Hypothalamus (tissue), 51 donors: ENCODE measurements at places on chromosomes 4 and X.

DNA sequence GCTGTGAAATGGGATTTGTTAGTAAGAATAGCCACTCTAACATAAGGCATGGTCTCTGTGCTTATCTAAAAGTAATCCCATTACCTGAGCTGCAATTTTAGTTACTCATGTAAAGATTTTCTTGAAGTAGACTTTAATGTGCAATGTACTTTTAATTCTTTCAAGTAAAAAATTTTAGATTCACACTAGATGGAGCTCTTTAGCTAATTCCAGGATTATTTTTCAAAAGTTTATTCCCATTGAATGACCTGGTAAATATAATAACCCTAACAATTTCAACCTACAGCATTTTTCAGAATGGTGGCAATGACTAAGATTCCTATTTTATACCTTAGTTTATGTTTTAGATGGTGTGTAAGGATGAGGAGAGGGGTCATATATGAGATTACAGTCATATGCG is 18.1 kb downstream of the USP38 start:
- no peak for DNase-seq

DNA sequence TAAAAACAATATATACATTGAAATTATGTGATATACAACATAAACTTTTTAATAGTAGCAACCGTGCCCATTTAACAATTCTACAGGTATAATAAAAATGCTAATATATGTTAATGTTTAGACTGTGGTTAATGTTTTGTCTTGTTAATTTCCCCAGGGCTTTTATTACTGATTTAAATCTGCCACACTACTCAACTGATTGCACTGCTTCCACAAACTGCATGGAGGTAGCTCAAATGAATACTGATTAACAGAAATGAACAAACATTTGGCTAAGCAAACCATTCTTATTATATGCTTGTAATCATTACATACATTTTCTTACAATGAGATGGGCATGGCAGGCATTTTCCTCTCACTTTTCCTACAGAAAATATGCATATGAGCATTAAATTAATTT is 275.9 kb downstream of the GPC3 start:
- no peak for DNase-seq

DNA sequence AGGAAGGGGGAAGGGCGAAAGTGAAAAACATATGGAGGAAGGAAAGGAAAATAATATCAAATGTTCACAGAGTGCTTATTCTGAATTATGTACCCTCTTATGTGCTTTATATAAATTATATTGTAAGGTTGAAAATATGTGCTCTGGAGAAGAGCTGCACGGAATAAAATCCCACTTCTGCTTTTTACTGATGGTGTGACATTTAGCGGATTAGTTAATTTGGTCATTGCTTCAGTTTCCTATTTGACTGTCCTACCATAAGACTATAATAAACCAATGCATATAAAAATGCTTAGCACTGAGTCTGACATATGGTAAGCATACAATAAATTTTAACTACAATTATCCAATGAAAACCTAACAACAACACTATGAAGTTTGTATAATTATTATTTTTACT is 86.2 kb downstream of the NPFFR2 start:
- DNase-seq, result no peak

GRCh38 chr4:2805712-2806389 is 13.0 kb downstream of the SH3BP2 start:
- DNase-seq, result no peak

DNA sequence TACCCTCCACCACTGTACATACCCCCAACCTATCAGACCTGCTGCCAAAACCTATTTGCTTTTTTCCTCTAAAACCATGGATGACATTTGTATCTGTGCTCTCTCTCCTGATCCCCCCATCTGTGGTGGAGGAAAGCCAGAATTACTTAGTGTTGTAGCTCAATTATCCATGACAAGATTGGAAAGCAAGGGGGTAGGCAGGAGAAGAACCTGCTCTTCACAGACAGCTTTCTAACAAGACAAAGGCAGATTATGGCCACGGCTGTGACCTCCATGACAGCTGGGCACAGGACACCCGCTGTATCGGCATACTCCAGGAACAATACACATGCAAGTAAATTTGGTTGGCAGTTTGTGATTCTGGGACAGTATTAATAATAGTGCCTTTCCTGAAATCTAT is 186.7 kb downstream of the ENOX2 start:
- DNase-seq, result no peak

DNA sequence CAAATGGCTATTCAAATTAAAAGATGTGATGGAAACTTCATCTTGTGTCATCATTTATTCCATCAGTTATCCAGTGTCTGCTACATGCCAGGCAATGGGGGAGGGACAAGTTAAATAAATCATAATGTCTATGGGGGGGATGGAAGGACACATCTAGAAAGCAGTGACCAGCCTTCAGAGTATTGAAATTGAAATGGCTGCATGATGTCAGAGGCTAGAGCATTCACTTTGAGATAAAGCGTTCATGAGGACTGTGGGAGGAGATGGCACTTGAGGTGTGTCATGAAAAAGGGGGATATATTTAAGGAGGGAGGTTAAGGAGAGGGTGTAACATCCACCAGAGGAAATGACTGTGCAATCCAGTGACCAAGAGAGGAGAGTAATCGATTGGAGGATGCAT is 50.6 kb downstream of the SLIT2 start:
- DNase-seq, result no peak

- DNase-seq, result no peak
These were observed 133.3 kb upstream of the MBNL3 start for GRCh38 chrX:132622130-132622529.

GRCh38 chr4:898869-899555 is 33.1 kb downstream of the GAK start:
- no peak for DNase-seq

DNA sequence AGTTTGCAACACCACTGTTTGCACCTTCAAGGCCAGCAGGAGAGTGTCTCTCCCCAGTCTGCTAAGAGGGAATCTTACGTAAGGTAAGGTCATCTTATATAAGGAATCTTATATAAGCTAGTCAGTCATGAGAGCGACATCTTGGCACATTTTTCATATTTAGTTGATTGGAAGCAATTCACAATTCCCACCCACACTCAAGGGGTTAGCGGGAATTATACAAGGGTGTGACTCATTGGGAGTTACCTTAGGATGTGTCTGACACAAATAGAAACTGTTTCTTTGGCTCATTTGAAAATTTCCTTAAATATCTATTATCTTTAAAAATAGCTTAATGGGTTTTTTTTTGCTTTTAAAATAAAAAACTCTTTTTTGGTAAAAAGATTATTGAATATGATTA is 62.1 kb upstream of the GRPR start:
- DNase-seq, result no peak

- no peak for DNase-seq
These were observed 37.5 kb downstream of the AFAP1 start for GRCh38 chr4:7902101-7902553.

GRCh38 chr4:143486314-143486713 is 27.2 kb upstream of the SMARCA5 start:
- no peak for DNase-seq

GRCh38 chrX:981791-982626 is 230.4 kb downstream of the CRLF2 start:
- no peak for DNase-seq

DNA sequence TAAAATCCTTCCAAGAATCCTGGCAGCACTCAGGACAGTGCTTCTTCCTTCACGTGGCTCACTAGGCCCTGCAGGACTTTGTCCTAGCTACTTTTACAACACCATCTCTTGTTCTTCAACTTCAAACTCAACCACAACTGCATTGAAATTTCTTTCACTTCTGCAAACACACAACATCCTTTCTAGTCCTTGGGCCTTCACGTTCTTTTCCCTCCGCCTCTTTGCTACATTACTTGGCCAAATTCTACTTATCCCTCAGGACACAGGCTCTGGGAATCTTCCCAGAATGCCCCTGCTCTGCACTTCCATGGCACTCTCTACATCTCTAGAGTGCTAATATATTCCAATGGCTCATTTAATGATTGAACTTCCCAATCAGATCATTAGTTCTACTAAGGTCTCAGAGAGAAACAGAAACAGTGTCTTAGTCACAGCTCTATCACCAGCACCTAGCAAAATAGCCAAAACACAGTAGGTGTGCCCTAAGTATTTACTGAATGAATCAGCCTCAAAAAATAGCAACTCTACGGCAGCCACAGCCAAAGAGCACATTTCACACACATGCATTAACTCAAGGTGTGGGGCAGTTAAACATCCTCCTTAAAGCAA is 73.3 kb downstream of the MANBA start:
- DNase-seq, result no peak

GRCh38 chr4:80489798-80490197 is 154.3 kb downstream of the CFAP299 start:
- no peak for DNase-seq

- no peak for DNase-seq
These were observed 244.9 kb downstream of the FRMPD4 start for GRCh38 chrX:12383196-12383595.

- DNase-seq, result no peak
These were observed 455.1 kb upstream of the CTSO start for GRCh38 chr4:156408749-156409148.

- DNase-seq, result no peak
These were observed 164.1 kb downstream of the PPP3CA start for GRCh38 chr4:101183221-101183620.

- DNase-seq, result no peak
These were observed 66.4 kb upstream of the ATP6AP2 start for GRCh38 chrX:40514376-40514775.

DNA sequence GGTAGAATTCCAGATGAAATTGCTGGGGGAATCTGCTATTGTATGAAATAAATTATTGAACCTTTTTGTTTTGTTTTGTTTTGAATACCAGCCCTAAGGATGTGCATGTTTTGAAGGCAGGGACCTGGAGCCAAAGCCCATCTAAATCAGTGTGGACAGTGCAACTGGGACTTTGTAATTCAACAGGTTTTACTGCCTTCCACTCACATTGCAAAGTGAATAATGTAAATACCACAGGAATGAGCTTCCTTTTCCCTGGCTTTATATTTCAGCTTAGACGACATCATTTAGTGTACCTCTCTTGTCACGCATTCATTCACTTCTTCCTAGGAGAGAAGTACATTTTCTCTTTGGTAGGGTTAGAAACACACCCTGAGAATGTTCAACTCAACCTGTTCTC is 795.0 kb downstream of the CENPC start:
- no peak for DNase-seq

DNA sequence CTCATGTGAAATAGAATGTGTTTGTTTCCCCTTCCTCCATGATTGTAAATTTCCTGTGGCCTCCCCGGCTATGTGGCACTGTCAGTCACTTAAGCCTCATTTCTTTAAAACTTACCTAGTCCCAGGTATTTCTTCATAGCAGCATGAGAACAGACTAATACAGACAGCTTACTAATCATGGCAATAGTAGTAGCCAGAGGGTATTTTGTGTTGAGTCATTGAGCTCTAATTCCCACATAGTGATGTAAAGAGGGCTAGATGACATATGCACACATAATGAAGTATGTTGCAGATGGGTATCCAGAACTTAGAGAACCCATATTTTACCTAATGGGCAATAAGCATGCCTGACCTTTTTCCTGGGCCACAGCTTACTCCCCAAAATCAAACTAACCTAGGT is 1197.2 kb downstream of the PCDH7 start:
- no peak for DNase-seq
